Tibial artery (tissue), 4 donors: ENCODE measurements at places on chromosomes 6 and 20.
A peak's percentile ranks its signal among the peaks of the same experiment; 100 is the strongest.

- H3K27me3 ChIP-seq, result no peaks in the 10 kb centered on the region
- H3K27ac ChIP-seq, result no peak overlapping the region
- H3K36me3 ChIP-seq, result no peaks in the 10 kb centered on the region
- H3K4me3 ChIP-seq, result no peak overlapping the region
Observed at GRCh38 chr20:54995553-54995952, 520.2 kb downstream of the DOK5 start.

DNA sequence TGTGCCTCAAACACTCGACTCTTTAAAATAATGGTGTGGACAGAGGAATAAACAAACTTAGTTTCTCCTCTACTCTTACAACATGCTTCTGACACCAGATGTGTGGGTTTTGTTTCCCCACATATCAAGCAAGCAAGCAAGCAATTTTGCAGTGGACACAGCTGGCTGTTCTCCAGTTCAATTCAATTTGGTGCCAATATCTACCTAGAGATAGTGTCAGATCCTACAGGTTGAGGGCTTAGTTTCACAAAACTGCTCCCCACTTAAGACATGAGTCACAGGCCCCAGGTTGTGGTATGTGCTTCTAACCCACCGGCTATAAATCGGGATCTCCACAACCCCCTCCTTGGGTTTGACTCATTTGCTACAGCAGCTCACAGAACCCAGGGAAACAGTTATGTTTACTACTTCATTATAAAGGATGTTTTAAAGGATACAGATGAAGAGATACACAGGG, 131.4 kb upstream of the TRAF3IP2 start:
- no peak for DNase-seq
- H3K4me1 ChIP-seq, result no peaks in the 10 kb centered on the region
- H3K4me3 ChIP-seq, result no peak overlapping the region
- no peaks in the 10 kb centered on the region for H3K36me3 ChIP-seq
- no peak overlapping the region for H3K27ac ChIP-seq

GRCh38 chr6:139990856-139991465, 616.5 kb upstream of the CITED2 start:
- peak overlapping the region; percentile 62 for H3K27ac ChIP-seq
- H3K4me1 ChIP-seq, result peaks cover 6% of the 10 kb centered on the region
- H3K4me3 ChIP-seq, result no peak overlapping the region

DNA sequence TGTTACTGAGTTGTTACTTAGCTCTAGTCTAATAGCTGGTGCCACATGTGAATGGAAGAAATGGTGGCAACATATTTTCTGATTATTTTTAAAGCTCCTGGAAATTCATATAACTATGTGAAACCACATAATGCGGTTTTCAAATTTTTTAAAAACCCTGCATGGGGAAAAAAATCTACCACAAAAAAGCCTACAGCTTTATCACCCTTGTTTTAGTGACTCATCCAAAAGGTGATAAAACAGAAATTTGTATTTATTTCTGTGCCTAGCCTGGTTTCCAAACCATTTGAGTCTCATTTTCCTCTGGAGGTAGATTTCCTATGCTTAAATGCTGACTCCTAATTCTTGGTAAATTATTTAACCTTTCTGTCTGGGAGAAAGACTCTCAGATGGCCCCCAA, 5.4 kb upstream of the FBXO30 start:
- no peaks in the 10 kb centered on the region for H3K36me3 ChIP-seq
- no peak overlapping the region for H3K27ac ChIP-seq
- H3K4me1 ChIP-seq, result peaks cover 11% of the 10 kb centered on the region
- DNase-seq, result no peak

GRCh38 chr20:43372051-43372450, 85.6 kb upstream of the SRSF6 start:
- no peaks in the 10 kb centered on the region for H3K36me3 ChIP-seq
- H3K4me1 ChIP-seq, result no peaks in the 10 kb centered on the region
- no peak overlapping the region for H3K27ac ChIP-seq
- no peak for DNase-seq
- H3K4me3 ChIP-seq, result no peak overlapping the region

DNA sequence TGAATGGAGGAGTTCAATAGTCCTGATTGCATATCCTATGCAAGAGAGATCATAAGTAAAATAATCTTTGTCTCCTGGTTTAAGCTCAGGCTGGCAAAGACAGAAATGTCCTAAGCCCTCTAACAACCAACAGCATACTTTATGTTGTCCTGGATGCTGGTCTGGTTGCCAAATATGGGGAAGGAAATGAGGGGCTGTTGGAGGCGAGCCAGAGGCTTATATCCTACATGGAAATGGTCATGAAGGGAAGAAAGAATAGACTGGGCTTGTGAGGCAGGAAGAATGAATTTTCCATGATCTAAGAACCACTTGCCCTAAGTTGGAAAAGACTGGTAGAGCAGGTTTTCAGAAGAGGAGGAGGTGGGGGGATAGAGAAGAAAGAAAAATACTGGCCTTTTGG, 237.1 kb downstream of the SMOC2 start:
- H3K4me1 ChIP-seq, result no peaks in the 10 kb centered on the region
- no peak for DNase-seq
- no peaks in the 10 kb centered on the region for H3K36me3 ChIP-seq
- H3K4me3 ChIP-seq, result no peak overlapping the region
- H3K27ac ChIP-seq, result no peak overlapping the region

DNA sequence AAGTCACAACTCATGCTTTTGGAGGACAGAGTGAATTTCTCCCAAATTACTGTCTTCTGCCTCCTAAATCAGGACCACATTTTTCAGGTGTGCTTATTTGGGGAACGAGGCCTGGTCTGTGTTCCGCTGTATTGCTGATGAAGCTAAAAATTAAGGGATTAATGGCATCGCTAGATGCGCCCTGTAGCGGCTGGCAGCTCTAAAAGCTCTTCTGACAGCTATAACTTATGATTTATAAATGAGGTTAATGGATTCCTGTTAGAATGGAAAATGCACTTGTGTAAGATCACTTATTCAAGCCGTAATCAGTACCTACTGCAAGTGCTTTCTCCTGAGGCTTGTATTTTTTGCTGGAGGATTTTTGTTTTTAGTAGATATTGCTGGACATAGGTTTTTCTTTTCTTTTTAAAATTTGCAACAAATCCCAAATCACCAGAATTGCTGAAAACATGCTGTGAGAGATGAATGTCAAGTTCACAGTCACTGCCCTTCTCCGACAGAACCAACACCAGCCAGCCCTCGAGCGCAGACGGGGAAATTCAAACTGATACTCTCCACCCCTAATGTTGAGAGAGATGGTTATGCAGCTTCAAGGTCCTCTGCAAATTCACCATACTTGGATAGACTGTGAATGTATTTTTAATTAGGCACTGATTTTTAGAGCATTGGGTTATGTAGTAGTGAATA, 49.1 kb downstream of the AKAP12 start:
- DNase-seq, result no peak
- H3K4me1 ChIP-seq, result peaks cover 20% of the 10 kb centered on the region
- no peak overlapping the region for H3K27ac ChIP-seq
- H3K27me3 ChIP-seq, result no peaks in the 10 kb centered on the region
- H3K4me3 ChIP-seq, result no peak overlapping the region
- no peaks in the 10 kb centered on the region for H3K36me3 ChIP-seq

- H3K27me3 ChIP-seq, result no peaks in the 10 kb centered on the region
- no peaks in the 10 kb centered on the region for H3K4me1 ChIP-seq
- no peaks in the 10 kb centered on the region for H3K36me3 ChIP-seq
- H3K27ac ChIP-seq, result no peak overlapping the region
Observed at GRCh38 chr6:111171577-111172400, 84.5 kb downstream of the SLC16A10 start.

- H3K27ac ChIP-seq, result no peak overlapping the region
- no peaks in the 10 kb centered on the region for H3K4me1 ChIP-seq
- no peak overlapping the region for H3K4me3 ChIP-seq
- DNase-seq, result no peak
- H3K27me3 ChIP-seq, result no peaks in the 10 kb centered on the region
Observed at GRCh38 chr6:158377860-158378259, 65.6 kb downstream of the TULP4 start.

DNA sequence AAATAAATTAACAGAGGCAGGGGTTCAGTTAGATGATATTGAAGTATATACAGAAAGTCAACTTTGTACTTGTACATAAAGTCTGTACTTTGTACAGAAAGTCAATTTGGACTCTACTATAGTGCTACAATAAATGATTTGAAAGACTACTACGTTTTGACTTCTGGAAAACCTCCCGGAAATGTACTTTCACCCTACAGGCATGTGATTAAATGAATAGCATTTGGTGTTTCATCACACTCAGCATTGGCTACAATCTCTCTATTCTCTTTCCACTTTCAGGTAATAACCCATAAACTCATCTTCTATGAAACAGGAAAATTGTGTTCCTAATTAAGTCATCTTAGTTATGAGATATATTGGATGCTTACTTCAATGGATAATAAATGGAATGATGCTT, 25.6 kb upstream of the MC3R start:
- H3K36me3 ChIP-seq, result no peaks in the 10 kb centered on the region
- no peak overlapping the region for H3K27ac ChIP-seq
- no peak for DNase-seq
- H3K27me3 ChIP-seq, result no peaks in the 10 kb centered on the region
- H3K4me1 ChIP-seq, result no peaks in the 10 kb centered on the region

DNA sequence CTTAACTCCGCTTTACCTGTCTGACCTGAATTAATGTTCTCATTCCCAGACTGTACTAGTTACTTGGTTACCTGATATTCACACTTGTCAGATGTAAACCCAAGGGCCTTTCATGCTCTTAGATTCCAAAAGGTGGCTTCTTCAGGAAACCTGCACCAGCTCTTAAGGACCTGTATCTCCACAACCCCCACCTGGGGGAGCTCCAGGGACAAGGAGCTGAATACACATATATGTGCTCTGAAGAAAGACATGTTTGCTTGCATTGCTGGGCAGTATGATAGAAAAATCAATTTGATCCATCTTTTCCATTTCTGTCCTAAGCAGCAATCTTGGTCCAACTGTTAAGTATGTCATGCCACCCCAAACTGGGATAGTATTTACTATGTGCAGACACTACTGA, 64.8 kb upstream of the POU3F2 start:
- H3K36me3 ChIP-seq, result no peaks in the 10 kb centered on the region
- H3K27ac ChIP-seq, result no peak overlapping the region
- no peak for DNase-seq
- no peaks in the 10 kb centered on the region for H3K27me3 ChIP-seq
- no peak overlapping the region for H3K4me3 ChIP-seq

DNA sequence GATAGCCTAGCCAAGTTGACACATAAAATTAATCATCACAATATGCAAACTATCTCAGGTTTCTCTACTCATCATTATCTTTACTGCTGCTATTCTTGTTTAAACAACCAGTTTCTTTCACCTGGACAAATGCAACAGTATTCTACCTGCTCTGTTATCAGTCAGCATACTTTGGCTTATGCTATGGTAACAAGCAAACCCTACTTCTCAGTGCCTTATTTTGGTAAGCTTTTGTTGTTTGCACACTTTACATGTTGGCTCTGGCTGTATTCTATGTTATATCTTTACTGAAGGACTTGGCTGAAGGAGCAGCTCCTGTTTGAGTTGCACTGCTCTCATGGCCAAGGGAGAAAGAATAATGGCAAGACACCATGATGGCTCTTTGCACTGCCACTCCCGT, 463.1 kb downstream of the EPM2A start:
- H3K27ac ChIP-seq, result no peak overlapping the region
- no peak for DNase-seq
